ENCODE measurements at places on chromosomes 12 and 14.

- DNase-seq: no peak
These were observed 9.9 kb downstream of the LGR5 start for GRCh38 chr12:71449373-71450070.

- DNase-seq: no peak
These were observed 138.5 kb downstream of the CCER1 start for GRCh38 chr12:90816353-90817089.

DNA sequence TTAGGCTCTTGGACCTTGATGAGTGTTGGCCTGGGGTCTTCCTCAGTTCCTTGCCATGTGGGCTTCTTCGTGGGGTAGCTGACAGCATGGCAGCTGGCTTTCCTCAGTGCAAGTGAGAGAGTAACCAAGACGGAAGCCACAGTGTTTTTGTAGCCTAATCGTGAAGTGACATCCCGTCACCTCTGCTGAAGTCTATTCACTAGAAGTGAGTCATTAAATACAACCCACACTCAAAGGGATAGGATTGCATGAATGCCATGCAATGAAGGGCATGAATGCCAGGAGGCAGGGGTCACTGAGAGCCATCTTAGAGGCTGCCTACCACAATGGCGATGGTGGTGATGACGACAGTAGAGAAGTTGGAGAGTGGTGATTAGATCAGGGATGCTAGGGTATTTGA, 13.5 kb upstream of the ASIC1 start:
- DNase-seq: no peak

DNA sequence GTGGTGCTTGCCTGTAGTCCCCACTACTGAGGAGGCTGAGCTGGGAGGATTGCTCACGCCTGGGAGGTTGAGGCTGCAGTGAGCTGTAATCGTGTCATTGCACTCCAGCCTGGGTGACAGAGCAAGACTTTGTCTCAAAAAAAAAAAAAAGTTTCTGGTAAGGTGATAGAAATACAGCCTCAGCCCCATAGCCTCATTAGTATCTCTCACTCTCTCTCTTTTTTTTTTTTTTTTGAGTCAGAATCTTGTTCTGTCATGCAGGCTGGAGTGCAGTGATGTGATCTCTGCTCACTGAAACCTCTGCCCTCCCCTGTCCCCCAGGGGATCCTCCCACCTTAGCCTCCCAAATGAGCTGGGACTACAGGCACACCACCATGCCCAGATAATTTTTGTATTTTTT, 19.2 kb downstream of the MTHFD1 start:
- DNase-seq: no peak

GRCh38 chr12:87953256-87953860, 75.8 kb downstream of the C12orf50 start:
- no peak for DNase-seq

DNA sequence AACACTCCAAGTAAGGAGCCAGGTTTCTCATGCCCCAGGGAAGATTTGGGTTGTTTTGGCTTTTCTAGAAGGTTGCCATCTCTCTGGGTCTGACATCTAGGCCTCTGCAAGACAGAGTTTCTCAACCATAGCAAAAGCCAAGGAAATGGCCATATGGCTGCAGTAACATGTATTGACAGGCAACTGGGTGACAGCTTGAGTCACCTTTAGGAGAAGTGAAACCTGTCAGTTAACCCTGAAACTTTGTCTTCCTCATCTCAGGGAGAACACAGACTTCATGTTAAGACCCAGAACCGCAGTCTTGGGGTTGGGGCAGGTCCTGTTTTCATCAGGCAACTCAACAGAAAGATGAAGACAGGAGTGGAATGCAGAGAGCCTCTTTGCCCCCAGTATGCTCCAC, 46.0 kb upstream of the PLBD1 start:
- DNase-seq: no peak

DNA sequence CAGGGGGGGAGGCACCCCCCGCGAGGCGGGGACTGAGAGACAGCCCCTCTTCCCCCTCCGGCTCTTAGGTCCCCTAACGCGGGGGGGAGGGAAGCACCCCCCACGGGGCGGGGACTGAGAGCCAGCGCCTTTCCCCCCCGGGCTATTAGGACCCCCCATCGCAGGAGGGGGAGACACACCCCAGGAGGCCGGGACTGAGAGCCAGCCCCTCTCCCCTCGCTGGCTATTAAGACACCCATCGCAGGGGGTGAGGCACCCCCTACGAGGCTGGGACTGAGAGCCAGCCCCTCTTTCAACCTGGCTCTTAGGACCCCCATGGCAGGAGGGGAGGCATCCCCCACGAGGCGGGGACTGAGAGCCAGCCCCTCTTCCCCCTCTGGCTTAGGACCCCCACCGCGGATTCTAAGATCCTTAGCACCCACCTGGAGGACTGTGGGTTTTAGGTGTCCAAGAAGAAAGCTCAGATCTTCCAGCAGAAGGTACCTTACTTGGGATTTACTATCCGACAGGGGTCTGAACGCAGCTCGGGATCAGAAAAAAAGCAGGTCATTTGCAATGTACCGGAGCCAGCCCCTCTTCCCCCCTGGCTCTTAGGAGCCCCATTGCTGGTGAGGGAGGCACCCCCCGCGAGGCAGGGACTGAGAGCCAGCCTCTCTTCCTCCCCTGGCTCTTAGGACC, 197.8 kb upstream of the PZP start:
- DNase-seq: no peak

GRCh38 chr14:54455363-54455762, 14.2 kb upstream of the CNIH1 start:
- no peak for DNase-seq

DNA sequence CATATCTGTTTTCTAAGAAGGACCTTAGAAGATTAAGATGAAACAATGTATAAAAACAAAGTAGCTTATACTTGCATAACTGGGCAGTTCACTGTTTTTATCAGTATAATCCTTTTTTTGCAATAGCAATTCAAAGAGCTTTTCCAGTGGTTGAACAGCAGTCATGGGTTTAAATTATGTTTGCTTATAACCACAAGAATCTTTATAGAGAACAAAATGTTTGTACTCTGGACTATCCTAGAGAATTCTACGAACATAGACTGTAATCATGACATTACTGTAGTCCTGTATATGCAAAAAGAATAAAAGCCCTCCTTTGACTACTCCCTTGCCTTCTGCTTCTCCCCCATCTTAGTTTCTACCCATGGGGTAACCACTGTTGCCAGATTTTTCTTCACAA, 5.7 kb downstream of the FAM177A1 start:
- no peak for DNase-seq

GRCh38 chr12:104219361-104219892, 3.8 kb downstream of the TXNRD1 start:
- DNase-seq: no peak

- no peak for DNase-seq
These were observed 55.4 kb upstream of the FUT8 start for GRCh38 chr14:65357113-65357512.

DNA sequence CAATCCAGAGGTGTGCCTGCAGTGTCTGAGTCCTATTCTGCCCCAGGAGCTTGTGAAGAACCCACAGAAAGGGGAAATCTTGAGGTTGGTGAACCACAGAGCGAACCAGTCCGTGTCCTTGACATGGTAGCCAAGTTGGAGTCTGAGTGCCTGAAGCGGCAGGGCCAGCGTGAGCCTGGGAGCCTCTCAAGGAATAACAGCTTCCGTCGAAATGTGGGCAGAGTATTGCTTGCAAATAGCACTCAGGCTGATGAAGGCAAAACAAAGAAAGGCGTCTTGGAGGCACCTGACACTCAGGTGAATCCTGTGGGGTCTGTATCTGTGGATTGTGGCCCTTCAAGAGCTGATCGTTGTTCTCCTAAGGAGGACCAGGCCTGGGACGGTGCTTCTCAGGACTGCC, 60.5 kb downstream of the ATG14 start:
- DNase-seq: no peak

GRCh38 chr14:74242780-74243042, 3.5 kb downstream of the VSX2 start:
- no peak for DNase-seq

DNA sequence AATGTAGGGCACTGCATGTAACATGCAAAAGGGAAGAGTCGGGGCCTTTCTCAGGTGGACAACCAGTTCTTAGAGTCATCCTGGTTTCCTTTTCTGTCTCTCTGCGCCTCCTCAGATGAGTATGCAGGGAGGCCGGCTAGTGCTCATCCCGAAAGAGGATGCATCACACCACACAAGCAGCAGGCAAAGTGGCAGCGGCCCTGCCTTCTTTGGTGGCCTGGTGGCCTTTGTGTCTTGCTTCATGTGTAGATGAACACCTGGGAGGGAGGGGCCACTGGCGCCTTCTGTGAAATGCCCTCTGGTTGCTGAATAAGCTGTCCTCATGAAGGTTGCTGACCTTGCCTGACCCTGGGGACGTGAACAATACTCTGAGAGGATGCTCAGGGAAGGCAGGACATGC, 18.0 kb downstream of the SLC24A4 start:
- DNase-seq: no peak

Data from stimulated activated CD4-positive, alpha-beta T cell treated with anti-CD3 and anti-CD28 coated beads, TNF-alpha, amount 100 ng/mL, for 4 hours (primary cell).